ENCODE measurements at places on chromosomes 11 and 22.

DNA sequence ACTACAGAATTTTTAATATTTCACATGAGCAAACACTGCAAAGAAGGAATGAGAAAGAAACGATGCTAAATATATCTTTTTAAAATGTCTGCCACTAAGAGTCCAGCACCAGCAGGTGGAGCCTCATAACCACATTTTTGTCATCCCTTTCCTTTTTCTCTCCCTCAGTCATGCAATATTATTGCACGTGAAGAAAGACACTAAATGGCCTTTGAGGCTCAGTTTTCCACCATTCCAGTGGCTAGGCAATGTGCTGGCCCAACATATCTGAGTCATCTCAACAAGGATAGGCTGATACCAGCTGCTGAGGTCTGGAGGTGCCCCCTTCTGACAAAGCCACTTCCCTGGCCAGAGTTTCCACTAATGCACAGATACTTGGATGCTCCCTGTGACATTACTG is 1.8 kb downstream of the ALKBH8 start:
- peak; percentile 75 for DNase-seq

GRCh38 chr11:69180226-69180625 is 24.5 kb downstream of the SMIM38 start:
- DNase-seq = peak; percentile 35

- DNase-seq = no peak
Observed at GRCh38 chr11:7882860-7883259, 48.2 kb downstream of the OR10A6 start.

DNA sequence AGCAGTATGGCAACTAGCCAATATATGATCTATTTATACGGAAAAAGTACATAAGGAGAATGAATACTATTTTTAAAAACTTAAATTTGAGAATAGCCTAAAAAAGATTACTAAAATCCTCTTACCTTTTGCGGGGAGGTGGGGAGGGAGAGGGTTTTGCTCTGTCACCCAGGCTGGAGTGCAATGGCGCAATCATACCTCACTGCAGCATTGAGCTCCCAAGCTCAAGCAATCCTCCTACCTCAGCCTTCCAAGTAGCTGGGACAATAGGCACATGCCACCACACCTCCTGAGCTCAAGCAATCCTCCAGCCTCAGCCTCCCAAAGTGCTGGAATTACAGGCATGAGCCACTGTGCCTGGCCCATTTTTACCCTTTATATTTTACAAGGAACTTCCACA is 82.0 kb downstream of the TTC28 start:
- DNase-seq = no peak

DNA sequence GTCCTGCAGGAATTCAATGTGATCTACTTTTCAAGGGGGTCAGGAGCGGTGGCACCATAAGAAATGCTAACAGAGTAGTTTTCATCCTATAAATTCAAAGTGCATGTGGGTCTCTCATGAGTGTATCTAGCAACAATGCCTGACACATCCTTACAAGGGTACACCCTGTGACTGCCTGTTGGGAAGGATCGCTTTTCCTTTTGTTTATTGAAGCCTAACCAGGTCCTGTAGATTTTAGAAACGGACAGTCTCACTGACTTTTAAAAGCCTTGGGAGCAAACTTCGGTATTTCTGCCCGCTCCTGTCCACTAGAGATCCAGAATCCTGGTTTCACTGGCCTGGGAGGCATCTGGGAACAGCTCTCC is 102.4 kb downstream of the MICAL2 start:
- no peak for DNase-seq

- DNase-seq = no peak
Observed at GRCh38 chr11:7896009-7896785, 34.9 kb downstream of the OR10A6 start.

DNA sequence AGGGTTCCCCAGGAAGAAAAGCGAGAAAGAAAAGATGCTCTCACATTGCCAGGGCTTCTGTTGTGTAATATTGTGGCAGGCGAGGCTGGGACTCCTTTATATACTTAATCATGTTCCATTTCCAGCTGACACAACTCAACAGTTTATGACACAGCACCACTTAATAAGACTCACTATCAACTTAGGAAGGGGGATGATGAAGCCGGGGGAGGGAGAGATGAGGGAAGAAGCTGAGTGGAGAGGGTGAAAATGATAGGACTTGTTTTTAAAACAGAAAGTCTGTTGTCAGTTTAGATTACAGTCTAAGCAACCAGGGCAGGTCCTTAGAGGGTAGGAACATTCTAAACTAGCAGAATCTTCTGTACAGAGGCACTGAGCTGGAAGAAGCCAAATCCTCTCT is 397.0 kb downstream of the NXPE2 start:
- DNase-seq = no peak

GRCh38 chr11:95277868-95278267 is 46.9 kb upstream of the SESN3 start:
- no peak for DNase-seq

DNA sequence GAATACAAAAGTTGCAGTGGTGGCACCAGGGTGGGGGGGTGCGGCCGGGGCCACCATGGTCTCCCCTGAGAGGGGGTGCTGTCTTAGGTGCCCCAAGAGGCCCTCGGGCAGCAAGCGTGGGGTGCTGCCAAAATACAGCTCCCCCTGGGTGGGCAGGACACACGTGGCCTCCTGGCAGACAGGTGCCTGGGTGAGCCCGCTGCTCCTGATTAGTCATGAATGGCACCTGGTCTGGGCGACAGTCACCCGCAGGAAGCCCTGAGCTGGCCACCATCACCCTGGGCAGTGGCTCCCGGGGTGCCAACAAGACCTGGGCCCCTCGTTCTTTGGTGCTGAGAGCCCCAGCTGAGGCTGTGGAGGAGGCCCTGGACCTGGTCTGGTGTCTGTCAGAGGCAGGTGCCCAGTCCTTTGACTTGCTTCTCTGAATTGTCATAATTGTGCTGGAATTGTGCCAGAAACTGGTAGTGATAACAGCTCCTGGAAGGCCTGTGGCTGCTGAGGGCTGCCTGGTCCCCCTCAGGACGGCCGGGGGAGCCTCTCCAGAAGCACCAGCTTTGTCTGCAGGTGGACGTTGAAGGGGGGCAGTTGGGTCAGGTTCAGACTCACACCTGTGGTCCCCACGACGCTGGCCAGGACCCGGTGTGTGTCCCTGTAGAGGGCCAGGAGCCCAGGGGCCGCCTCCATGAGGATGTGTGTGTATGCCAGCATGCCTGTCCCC is 14.8 kb downstream of the ALG12 start:
- no peak for DNase-seq

- no peak for DNase-seq
Observed at GRCh38 chr22:26580240-26580962, 9.5 kb downstream of the TPST2 start.

DNA sequence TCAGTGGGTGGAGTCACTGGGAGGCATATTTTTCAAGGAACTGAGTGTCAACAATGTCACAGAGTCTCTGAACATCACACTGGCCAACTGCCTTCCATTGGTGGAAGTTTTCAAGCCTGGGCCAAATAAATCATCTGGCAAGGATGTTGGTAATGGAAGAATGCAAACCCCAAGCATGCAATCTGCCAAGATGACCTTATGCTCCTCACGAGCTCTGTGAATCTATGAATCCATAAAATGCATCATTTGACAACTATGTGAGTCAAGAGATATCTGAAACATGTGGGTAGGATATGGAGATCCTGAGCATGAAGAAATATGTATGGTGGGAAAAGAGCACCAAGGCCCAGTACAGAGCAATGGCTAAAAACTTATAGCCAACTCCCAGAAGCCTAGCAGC is 122.2 kb downstream of the PLEKHA7 start:
- no peak for DNase-seq

DNA sequence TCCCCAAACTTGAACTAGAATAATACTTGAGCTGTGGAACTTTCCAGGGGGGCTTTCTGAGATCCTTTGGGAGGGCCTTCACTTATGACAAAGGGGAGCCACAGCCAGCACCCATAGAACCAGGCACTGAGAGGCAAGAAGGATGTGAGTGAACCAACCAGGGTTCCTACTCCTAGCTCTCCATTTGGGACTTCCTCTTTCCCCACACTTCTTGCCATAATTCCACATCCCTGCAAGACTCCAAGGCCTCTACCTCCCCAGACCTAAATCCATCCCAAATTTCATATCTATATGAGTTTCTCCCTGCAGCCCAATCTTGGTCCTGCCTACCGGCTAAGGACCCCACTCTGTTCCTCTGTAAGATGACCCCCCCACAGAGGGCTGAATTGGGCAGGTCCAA is 31.5 kb downstream of the NRXN2 start:
- no peak for DNase-seq

GRCh38 chr11:85769771-85770170 is 41.2 kb downstream of the SYTL2 start:
- DNase-seq = peak; percentile 22

- DNase-seq = peak; percentile 41
Observed at GRCh38 chr11:76698321-76699043, 27.9 kb upstream of the LRRC32 start.
